H54 (cell line): ENCODE measurements at places on chromosomes 2 and 18.

DNA sequence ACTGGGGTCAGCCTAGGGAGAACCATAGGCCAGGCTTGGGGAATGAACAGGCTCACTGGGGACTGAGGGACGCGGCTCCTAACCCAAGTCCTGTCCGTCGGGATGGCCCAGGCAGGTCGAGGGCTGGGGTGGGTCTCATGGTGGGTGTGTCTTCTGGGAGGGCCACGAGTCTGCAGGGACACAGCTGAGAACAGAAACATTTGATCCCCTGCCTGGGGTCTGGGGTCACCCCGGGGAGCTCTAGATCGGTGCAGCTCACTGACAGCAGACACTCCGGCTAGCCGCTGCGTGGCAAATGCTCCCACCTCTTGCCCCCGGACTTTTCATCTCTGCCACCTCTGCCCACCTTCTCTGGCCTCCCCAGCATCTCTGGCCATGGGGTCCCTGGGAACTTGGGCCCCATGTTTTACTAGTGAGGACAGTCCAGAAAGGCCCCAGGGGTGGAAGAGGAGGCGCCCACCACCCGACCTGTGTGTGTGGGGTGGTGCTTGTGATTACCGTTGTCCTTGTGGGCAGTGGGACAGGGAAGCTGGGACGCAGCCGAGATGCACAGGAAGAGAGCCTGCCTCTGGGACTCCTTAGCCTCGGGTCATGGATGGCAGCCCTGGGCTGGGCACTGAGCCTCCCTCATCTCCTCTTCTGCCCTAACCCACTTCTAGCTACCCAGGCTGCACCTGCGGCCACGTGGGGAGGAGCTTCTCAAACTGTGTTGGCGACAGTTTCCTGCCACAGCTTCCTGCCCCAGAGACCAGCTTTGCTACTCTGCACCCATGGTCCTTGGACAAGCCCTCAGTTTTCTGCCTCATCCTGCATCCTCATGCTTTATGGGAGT lies 4.9 kb downstream of the ZAP70 start:
- no peak for DNase-seq

- DNase-seq, result no peak
Observed at GRCh38 chr18:75545189-75545588, 117.7 kb upstream of the SMIM21 start.

GRCh38 chr2:181290182-181290581 lies 167.0 kb upstream of the ITGA4 start:
- no peak for DNase-seq

DNA sequence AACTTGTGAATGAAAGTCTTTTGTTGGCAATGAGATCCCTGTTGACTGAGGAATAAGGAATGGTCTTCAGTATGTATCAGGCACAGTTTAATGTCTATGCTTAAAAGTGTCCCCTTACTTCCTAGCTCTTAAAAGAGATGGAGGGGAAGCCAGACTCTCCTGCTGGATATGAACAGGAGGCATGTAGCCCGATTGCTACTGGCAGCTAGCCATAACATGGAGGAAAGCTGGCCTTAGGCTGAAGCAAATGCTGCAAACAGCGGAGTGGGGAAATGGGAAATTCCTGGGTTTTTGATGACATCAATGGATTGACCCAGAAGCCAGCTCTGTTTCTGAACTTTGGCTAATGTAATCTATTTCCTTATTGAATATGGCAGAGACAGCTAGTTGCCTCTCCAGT lies 266.1 kb downstream of the SLC4A3 start:
- no peak for DNase-seq

- DNase-seq, result no peak
Observed at GRCh38 chr18:63185984-63186383, 133.6 kb downstream of the BCL2 start.
